WTC11 (cell line): ENCODE measurements at places on chromosomes 6 and 20. TPM values are rescaled to one million over a fixed set of nuclear protein-coding genes. Genes with fewer than 3 reads are reported as not detected.

The ERVFRD-1 gene
- total RNA-seq = not detected in 3 replicates

The NINL gene
- 34.4 to 36.3 TPM (median 36.0 TPM) in 3 replicates for total RNA-seq

The KPNA5 gene
- total RNA-seq = 10.0 to 12.7 TPM (median 12.2 TPM) in 3 replicates

The PSORS1C1 gene
- 0.11 to 0.66 TPM (median 0.34 TPM) in 3 replicates for total RNA-seq

The PSORS1C2 gene
- 0.55 to 0.85 TPM (median 0.78 TPM) in 3 replicates for total RNA-seq

The SOBP gene
- 6.6 to 10.1 TPM (median 7.6 TPM) in 3 replicates for total RNA-seq

The METTL24 gene
- 0.21 to 0.44 TPM (median 0.31 TPM) in 3 replicates for total RNA-seq

The BPI gene
- not detected in 3 replicates for total RNA-seq

The CLIC5 gene
- 0.22 to 0.39 TPM (median 0.32 TPM) in 3 replicates for total RNA-seq

The DZANK1 gene
- total RNA-seq = 6.1 to 8.2 TPM (median 7.7 TPM) in 3 replicates

The SLPI gene
- total RNA-seq = 0.60 to 0.78 TPM (median 0.74 TPM) in 3 replicates

The RAB32 gene
- 3.9 to 5.1 TPM (median 4.5 TPM) in 3 replicates for total RNA-seq

The PAX1 gene
- not detected in 3 replicates for total RNA-seq
